Inflammatory macrophage treated with lipopolysaccharide for 4 hours (primary cell): ENCODE measurements at places on chromosomes 5 and 9.
A peak's percentile ranks its signal among the peaks of the same experiment; 100 is the strongest.

DNA sequence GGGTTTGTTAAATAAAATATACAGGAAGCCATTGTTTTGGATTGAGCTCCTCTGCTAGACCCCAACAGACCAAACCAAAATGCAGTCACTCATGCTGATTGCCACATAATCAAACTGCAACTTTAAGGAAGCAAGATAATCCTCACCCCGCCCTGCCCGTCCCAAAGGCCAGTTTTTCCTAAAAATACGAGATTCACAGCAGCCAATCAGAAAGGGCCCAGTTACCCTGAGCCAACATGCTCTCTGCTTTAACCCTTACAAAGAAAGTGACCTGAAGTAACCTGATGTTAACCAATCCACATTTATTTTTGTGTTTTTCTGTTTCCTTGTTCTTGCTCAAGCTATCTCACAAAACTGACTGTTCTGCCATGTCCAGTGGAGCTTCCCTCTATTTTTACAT is 21.5 kb upstream of the RNF20 start:
- DNase-seq, result no peak

GRCh38 chr9:132946211-132946610 is 1.8 kb upstream of the TSC1 start:
- no peak for DNase-seq

- peak; percentile 18 for DNase-seq
Observed at GRCh38 chr5:154077696-154078095, 38.9 kb downstream of the MFAP3 start.

GRCh38 chr5:180423133-180423532 is 70.0 kb upstream of the GFPT2 start:
- no peak for DNase-seq

- DNase-seq, result no peak
Observed at GRCh38 chr5:25255128-25255527, 610.4 kb upstream of the CDH10 start.

- no peak for DNase-seq
Observed at GRCh38 chr9:89420397-89421178, 77.3 kb downstream of the SEMA4D start.

- DNase-seq, result no peak
Observed at GRCh38 chr5:172940268-172941066, 18.8 kb upstream of the RPL26L1 start.

DNA sequence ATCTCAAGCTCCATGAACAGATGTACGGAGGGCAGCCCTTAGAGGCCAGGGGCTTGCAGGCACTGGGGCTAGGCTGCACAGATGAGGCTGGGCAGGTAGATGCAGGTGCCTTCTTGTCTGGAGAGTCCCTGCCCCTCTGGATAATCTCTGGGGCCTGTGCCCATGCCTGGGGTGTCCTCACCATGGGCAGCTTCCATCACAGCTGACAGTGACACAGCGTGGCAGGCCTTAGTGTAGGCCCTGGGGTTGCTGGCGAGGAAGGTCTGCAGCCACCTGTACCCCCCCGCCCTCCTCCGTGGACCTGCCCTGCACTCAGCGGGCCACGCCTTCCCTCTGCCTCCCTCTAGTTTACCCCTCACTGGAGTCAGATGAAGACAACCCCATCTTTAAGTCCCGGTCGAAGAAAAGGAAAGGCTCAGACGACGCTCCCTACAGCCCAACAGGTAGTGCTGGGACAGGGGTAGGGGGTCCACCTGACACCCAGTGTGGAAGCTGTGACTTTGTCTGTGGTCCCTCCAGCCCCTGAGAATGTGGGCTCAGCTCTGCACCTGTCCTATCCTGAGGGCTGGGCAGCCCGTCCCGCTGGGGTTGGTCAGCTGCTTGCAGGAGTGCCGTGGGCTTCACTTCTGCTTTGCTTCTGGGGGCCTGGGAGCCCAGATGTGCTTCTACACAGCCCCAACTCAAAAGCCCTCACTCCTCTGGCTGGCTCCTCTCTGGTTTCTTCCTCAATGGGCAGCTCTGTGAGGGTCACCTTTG is 98.4 kb downstream of the PHF2 start:
- no peak for DNase-seq

GRCh38 chr9:112520656-112521055 is 34.0 kb downstream of the KIAA1958 start:
- no peak for DNase-seq

- DNase-seq, result no peak
Observed at GRCh38 chr9:33133186-33133585, 34.0 kb downstream of the B4GALT1 start.

DNA sequence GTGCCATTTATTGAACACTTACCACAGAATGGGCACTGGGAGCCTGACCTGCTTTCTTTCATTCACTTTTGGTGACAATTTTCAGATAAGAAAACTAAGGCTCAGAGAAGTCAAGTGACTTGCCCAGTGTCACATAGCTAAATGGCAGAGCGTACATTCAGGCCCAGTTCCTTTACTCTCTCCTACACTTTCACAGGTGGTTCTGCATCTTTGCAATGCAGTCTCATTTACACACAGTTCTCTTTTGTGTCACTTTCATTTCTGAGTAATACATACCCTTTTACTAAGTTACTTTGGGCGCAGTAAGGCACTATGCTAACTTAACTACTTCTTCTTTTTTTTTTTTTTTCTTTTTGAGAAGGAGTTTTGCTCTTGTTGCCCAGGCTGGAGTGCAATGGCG is 8.3 kb downstream of the NFIL3 start:
- peak; percentile 88 for DNase-seq

DNA sequence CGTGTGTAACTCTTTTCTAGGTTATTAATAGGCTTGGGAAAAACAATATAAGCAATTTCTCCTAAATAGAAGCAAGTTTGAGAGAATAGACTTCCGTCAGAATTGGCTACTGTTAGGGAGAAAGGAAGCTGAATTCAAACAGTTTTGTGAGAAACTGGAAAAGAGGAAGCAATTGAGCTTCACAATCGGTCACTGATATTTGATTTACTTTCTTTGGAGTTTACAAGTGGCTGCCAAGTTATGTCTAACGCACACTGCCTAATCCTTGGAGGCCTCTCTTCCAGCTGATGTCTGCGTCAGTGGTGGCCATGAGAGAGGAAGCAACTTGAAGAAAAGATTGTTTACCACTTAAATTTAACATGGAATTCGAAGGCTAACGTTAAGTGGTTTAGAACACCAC is 319.5 kb downstream of the ADGRV1 start:
- DNase-seq, result peak; percentile 76

DNA sequence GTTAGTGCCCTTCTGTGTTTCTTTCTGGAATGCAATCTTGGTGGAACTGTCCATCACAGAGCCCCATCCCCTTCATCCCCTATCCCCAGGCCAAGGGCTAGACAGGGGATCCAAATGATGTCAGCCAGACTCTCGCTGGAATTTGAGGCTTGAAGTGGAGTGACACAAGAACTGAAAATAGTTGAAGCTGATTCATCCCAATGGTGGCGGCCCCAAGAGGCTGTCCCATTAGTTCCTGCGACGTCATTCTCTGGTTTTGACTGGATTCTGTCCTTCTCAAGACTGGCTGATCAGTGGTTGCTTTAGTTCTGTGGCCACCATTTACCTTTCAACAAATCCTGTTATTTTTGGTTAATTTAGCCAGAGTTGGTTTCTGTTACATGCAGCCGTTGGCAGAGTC is 59.9 kb downstream of the SUB1 start:
- DNase-seq, result no peak

- no peak for DNase-seq
Observed at GRCh38 chr5:175788155-175788787, 83.1 kb upstream of the CPLX2 start.

GRCh38 chr5:162283609-162284008 is 216.0 kb downstream of the GABRG2 start:
- no peak for DNase-seq

GRCh38 chr5:61587125-61587524 is 255.1 kb downstream of the ZSWIM6 start:
- no peak for DNase-seq

DNA sequence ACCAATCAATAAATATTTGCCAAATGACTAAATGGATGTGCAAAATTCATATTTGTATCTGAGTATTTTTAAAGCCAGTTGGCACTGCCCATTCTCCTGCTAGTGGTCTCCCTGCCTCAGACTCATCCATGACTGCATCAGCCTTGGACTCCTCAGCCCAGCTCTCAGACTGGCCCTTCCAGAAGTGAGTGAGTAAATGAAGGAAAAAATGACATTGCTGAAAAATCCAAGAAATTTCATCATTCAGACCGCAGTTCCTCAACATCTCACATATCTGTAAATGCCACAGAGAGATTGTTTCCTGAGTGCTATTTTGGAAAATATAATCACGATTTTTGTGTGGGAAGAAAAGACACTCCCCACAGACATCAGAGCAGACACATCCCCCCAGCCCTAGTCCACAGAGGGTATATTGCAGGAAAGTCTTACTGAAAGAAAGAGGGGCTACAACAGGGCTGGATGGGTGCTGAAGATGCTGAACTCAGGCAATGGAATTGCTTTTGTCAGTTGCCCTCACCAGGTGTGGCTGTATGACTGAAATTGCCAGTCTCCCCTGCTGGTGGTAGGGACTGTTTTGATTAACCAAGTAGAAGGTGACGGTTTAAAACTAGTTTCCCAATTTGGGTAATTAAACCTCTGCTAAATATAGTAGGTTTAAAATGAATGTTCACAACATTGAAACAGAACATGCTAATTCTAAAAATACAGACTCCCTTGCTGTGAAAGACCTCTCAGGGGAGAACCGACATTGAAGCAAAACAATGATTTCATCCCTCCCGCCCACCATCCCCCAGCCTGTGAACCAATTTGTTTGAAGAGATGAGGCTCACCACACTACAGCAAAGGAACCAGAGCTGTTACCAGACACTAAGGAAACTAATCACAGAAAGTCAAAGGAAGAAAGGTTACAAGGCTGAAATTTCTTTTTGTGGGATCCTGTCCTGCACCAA is 158.8 kb downstream of the DEPDC1B start:
- DNase-seq, result peak; percentile 85

GRCh38 chr9:116499434-116499833 is 187.7 kb upstream of the TRIM32 start:
- no peak for DNase-seq

DNA sequence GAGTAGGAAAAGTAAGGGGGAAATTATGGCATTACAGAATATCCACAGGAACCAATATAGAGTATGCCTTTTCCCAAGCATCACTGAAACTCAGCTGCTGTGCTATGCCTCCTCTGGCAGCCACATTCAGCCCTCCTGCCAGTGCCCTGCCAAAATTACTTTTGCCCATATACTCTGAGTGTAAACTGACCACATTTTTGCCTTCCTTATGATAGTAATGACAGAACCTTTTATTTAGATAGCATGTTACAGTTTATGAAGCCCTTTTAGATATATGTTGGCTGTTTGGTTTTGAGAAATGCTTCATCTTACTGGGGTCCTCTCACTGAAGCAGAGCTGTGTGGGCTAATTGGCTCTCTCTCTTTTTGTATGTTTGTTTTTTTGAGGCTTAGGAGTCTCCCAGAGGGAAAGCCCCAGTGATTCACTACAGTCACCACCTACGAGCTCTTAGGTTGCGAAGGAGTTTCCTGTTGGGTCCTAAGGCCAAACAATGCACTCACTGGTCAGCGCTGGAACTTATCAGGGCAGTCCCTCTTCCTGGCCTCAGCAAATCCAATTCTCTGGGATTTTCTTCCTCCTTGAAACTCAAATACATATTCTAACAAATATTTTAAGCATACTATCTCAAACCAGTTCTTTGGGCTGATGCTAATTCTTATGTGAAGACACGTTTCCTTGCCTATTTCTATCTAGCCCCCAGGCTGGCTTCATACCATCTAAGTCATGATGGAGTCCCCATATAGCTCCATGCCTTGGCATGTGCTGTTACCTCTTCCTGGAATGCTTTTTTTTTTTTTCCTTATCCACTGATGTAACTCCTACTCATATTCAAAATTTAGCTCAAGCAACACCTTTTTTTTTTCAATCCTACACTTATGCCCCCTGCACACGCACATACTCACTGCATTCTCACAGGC is 3.7 kb downstream of the PHF24 start:
- DNase-seq, result peak; percentile 90
